ENCODE measurements at places on chromosomes 2 and 18.

DNA sequence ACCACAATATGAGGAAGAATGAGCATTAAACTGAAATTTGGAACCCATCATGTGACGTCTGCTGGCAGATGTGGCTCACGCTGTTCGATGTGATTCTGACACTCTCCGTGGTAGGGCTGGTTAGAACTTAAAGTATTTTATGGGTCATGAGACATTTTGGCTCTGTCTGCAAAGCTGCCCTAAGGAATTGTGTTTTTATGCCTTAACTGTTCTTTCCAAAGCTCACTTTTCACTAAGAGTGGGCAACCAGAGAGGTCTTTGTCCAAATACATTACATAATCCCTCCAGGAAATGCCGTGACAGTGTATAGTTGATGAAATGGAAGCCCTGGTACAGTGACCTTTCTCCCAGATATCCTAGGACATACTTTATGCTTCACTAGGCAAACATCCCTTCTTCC, 119.1 kb downstream of the AQP4 start:
- no peak for DNase-seq

DNA sequence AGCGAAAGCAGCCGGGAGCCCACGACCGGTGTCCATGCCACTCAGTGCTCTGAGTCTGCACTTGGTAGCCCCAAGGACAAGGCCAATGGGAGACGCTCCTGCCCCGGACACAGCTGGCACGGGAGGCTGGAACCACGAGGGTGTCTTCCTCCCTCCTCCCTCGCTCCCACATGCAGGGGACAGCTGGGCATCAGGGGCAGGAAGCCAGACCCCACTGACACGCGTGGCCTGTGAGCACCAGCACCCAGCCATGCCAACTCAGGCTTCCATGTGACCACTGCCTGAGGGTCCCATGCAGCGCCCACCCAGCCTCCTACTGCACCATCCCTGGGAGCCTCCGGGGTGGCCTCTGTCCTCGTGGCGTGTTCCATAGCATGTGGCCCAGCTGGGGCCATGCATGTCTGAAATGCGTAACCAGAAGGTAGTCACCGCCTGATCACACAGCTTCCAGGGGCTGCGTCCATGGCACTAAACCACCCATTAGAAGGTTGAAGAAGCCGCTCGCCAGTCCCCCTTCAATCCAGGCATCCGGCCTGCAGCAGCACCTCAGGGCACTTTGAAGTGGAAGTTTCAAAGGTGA, 323.2 kb upstream of the SALL3 start:
- no peak for DNase-seq

- no peak for DNase-seq
Measured at GRCh38 chr2:85053802-85054201, 79.4 kb upstream of the TCF7L1 start.

GRCh38 chr2:71263386-71263785, 36.5 kb upstream of the PAIP2B start:
- no peak for DNase-seq

- no peak for DNase-seq
Measured at GRCh38 chr2:44753552-44754285, 187.8 kb upstream of the SIX3 start.

DNA sequence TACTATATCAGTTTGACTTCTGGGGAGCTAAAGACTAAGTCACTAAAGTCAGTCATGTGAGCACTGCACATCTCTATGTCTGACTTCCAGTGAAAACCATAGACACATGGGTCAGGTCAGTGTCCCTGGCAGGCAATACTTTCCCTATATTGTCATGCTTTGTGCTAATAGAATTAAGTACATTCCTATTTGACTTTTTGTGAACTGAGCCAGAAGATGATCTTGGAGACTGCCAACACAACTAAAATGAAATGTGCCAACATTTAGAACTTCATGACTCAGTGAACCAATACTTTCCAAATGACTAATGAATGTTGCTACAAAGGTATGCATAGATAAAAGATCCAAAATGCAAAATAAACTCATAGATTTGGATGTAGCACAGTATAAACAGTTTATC, 820.8 kb upstream of the FAM98A start:
- peak; percentile 53 for DNase-seq

GRCh38 chr2:195592105-195592504, 64.9 kb upstream of the SLC39A10 start:
- DNase-seq, result no peak

DNA sequence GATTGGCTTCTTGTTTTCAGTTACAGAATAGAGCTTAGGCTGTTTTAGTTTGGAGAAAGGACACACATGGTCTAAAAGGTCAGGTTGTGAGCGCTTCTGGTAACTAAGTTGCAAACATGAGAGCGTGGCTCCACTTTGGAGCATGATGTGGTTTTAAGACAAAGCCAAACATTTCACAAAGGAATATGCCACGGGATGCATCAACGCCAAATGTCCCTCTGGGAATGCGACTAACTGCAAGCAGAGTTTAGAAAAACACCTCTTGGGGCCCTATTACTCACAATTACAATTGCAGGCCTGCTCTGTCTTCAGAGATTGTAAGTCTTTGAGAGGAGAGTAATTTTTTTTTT, 25.4 kb downstream of the MYO7B start:
- peak; percentile 18 for DNase-seq

DNA sequence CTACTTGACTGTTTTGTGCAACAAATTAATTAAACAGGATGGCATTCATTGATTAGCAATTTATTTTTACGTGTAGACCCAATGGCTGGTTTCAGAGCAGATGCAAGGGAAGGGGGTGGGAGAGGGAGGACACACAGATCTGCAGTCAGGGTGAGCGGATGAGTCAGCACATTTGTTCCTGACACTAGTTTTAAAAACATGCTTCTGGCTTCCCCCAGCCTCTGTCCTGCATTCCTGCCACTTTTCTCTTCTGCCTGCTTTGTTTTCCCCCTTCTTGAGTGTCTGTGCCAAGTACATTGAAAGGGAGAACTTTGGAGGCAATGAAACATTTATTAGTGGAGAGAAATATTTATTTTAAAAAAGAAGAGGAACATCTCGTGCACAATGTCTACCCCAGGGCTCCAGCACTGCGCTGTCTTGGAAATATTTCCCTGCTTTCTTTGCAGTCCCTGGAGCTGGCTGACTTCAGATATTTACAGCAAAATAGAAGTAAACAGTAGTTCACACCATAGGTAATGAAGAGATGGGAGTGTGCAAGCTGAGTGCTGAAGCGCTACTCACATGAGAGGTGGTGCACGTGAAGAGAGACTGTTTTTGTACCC, 52.2 kb downstream of the NRP2 start:
- DNase-seq, result peak; percentile 84

Data from fibroblast of the conjunctiva (primary cell).